Activated CD4-positive, alpha-beta T cell treated with anti-CD3 and anti-CD28 coated beads, Interleukin-2, amount 50 U/mL, for 48 hours (primary cell): ENCODE measurements at places on chromosomes 5 and 9.

DNA sequence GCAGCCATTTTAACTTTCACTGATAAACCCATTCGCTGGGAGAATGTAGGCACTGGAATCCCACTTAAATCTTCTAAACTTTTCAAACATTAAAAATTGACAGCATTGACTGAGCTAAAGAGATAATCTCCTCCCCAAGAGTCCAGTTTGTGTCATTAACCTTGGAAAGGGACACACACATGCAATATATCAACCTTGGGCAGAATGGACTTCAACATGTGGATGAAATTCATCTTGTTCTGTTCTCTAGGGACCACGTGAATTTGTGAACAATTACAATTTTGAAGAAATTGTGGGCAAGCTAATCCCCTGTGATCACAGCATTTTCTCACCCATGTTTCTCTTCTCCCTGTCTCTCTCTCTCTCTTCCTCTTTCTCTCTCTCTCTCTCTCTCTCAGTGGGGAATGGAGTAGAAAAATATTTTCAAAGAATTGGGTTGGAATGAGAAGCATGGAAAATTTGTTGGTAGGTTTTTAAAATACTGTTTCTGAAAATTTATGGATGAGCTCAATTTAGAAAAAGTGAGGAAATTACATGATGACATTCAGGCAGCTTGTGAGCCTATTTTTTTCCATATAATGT, 553.7 kb downstream of the EBF1 start:
- no peak for DNase-seq

GRCh38 chr5:172223901-172224873, 30.2 kb downstream of the EFCAB9 start:
- DNase-seq, result peak; percentile 78

GRCh38 chr5:168951356-168951755, 349.6 kb downstream of the SLIT3 start:
- DNase-seq, result no peak

GRCh38 chr9:137302449-137303150, 529 bp upstream of the NRARP start:
- DNase-seq, result no peak

- no peak for DNase-seq
These were observed 52.9 kb upstream of the SSBP2 start for GRCh38 chr5:81803812-81804211.

- no peak for DNase-seq
These were observed 609.9 kb downstream of the ACTL7B start for GRCh38 chr9:108245901-108246300.

DNA sequence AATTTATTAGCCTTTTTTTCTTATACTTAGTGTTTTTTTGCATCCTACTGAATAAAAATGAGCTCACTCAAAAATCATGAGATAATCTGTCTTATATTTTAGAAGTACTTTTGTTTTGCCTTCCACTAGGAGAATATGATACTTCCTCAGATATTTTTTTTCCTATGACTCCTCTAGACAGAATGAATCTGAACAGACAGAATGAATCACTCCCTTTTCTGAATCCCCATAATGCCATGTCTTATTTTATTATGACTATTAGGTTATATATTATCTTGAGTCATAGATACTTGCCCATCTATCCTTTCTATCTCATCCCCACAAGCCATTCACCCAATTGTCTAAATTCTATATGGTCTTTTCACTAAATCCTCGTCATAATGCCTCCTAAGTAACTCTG, 134.6 kb downstream of the BRINP1 start:
- DNase-seq, result no peak

DNA sequence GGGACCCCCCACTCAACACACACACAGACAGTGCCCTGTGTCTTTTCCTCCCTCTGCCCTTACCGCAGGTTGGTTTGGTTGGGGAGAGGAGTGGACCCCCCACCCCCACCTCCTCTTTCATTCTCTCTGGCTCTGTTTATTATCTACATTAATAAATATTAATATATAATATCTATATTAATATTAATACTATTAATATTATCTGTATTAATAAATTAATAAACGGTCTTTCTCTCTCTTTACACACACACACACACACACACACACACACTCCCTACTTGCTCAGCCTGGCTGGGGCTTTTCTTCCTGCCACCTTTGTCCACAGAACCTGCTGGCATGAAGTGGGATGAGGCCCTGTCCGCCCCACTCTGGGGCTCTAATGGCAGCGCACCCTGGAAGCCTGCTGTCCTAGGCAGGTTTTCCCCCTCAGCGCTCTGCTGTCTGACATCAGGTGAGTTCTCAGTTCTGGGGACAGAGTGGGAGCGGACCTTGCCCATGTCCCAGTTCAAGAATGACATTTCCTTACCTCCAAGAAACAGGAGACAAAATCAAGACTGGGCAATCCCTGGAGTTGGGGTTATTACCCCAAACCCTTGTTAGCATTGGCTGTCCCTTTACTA, 10.5 kb upstream of the SMIM32 start:
- DNase-seq, result no peak

DNA sequence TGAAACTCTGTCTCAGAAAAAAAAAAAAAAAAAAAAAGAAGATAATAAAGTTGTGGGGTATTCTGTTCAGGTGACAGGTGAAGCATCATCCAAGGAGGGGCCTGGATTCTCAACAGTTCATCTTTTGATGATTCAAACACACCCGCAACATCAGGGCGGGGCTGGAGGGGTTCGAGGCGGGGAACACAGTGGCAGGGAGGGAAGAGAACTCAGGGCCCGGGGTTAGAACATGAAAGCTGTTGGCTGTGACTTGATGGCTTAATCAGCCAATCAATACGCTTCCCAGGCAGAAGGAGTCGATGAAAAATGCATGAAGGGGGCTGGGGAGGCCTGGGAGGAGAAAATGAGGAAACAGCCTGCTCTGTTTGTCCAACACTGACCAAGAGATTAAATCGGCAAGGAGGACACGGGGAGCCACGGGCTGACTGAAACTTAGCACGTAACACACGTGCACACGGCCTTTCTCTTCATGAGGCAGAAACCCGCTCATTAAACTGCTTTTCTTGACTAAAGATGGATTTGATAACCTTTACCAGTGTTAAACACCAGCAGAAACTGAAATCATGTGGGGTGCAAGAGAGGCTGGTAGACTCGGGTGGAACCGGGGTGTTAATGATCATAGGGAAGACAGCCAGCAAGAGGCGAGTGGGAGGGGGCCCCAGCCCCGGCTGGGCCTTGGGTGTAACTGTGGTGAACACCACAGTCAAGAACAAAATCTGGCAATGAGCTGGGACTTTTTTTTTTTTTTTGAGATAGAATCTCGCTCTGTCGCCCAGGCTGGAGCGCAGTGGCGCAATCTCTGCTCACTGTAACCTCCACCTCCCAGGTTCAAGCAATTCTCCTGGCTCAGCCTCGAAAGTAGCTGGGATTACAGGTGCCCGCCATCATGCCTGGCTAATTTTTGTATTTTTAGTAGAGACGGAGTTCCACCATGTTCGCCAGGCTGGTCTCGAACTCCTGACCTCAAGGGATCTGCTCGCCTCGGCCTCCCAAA, 105.7 kb upstream of the RAPGEF1 start:
- peak; percentile 25 for DNase-seq

- no peak for DNase-seq
These were observed 752.9 kb downstream of the CDH18 start for GRCh38 chr5:19235101-19235584.

DNA sequence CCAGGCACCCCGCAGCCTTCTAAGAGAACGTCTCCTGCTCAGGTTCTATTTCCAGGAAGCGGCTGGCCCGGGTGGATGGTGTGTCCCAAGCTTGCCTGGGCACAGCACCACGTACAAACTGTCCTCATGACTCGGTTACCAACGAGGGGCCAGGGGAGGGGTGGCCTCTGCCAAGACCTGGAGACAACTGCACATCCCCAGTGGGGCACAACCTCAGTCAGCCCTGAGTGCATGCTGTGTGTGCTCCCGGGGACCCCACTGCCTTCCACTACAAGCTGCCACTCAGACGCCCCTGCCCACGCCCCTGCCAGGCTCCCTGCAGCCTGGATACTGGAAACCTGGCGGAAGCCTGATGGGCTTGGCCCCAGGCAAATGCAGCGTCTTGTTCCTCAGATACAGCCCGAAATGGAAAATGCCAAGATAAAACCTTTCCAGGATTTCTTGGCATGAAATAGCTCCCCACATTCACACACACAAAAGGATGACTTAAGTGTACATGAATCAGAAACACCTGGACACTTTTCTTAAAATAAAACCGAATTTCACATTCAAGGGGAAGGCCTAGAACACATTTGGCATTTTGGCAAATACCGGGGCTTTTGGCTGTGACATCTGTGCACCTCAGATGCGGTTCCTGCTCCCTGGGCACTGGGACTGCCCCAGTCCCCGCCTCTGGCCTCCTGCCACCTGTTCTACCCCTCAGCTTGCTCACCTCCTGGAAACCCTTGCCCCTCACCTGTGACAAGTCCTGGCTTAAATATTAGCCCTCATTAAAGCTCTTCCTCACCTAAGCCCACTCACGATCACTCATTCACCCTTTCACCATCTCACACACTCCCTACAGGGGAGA, 62.5 kb downstream of the COL23A1 start:
- no peak for DNase-seq

DNA sequence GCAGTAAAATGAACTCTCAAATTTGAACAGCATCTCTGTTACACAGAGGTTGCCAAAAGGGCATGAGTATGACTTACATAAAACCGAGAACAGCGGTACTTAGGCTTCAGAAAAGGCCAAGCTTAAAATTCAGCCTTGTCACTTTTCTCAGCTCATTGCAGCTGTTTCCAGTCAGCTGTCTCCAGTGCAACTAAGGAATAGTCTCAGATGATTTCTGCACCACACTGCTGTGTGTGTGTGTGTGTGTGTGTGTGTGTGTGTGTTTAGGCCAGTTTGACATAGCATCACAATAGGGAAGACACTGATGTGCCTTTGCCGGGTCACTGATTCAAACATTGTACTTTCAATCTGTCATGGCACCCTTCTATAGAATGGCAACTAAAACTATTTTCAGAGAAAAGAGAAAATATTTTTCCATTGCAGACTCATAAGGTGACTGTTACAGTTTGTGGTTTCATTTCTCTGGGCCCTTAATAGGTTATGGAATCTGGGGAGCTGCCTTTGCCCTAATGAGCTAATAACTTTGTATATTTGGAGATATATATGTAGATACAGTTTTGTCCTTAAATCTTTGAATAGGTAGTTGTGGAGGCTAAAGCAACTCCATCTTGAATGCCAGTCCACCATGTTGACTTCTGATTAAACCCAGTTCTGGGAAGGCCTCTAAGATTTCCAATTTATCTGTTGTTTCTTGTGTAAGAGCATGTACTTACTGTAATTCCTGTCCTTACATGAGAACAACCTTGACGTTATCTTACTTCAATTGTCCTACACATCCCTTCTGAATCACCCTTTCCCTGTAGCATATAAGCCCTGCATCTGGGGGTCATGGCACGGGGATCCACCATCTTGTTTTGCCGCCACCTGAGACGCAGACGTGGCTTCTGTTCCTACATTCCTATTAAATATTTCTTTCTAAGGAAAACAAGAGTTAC, 4.5 kb downstream of the LSM11 start:
- DNase-seq, result no peak

- no peak for DNase-seq
These were observed 22.5 kb upstream of the DMRT1 start for GRCh38 chr9:818958-819357.

DNA sequence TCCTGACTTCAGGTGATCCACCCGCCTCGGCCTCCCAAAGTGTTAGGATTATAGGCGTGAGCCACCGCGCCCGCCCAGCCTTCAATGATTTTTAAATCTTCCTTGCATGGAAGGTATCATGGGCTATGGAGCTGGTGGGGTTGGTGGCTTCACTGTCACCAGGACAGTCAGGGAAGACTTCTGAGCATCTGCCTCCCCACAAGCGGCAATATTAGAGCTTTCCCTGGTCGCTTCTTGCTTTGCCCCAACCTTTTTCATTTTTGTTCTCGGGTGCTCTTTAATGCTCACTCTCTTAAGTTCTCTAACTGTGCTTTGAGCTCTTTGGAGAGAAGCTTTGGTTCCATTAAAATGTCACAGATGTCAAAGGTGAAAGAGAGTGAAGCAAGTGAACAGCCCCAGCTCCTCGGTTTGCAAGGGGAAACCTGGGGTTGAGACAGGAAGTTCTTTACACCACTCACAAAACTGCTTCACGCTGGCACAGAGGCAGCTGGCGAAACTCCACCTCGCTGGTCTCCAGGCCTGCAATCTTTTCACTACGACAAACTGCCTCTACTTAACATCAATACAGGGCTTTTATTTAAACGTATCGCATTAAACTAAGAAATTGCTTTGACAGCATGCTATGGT, 142.5 kb upstream of the RETREG1 start:
- DNase-seq, result peak; percentile 12

GRCh38 chr9:121738968-121739367, 87.5 kb downstream of the DAB2IP start:
- no peak for DNase-seq

DNA sequence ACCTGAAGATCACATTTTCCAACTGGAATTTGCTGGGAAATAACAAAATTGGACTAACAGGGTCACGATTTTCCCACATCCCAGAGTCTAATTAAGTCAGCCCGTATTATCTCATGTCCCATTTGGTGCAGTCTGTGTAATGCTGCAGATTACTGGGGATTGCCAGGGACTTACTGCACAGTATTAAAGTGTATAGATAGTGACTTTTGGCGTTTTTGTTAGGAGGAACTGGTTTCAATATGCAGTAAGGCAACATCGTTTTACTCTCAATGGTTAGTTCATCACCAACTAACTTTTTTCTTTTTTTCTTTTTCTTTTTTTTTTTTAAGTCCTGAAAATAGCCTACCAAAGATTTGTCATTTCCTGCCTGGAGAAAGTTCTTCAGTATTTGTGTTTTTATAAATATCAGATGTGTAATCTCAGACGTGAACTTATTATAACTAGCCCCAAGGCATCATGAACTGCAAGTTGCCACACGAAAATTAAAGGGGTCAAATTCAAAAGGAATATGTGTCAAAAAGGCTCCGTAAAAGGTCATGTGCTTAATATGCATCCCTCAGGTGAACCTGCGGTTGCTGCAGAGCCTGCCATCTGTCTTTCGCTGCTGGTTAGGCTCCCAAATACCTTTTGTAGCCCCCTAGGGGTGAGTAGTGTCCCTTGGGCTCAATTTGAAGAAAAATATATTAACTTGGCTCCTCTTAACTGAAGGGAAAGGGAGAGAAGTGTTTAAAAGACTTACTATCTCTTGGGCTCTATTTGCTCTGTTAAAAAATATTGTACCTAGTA, 176.7 kb upstream of the ADAMTSL1 start:
- DNase-seq, result no peak

GRCh38 chr5:22842574-22842973, 10.6 kb downstream of the CDH12 start:
- no peak for DNase-seq

GRCh38 chr9:7097785-7098752, 340.3 kb downstream of the KDM4C start:
- no peak for DNase-seq

DNA sequence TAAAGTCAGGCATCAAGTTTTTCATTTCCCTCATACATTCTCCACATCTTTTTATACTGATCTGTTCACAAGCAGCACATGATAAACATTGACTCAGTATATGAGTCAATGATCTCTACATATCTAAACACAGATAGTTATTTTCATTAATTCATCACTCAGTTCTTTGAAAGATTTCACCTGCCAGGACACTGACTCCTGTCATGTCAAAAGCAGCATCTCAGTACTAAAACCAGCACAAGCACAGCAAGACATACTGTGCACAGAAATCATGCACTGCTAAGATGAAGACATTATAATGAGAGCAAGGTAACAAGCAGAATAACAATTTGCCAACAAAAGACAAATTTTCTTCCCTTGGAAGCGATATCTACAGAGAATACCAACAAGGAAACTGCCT, 206.1 kb upstream of the COX7C start:
- DNase-seq, result no peak

GRCh38 chr9:88577256-88578120, 42.5 kb downstream of the NXNL2 start:
- no peak for DNase-seq
